Smooth muscle cell of the coronary artery (primary cell): ENCODE measurements at places on chromosomes 3 and 15. TPM values are rescaled to one million over a fixed set of nuclear protein-coding genes. Genes with fewer than 3 reads are reported as not detected.

The CASR gene
- under 0.01 TPM in 1 of 2 replicates, not detected in the other for total RNA-seq

The BRK1 gene
- total RNA-seq, result 125 and 135 TPM in 2 replicates

The GRAMD2A gene
- 0.08 and 1.4 TPM in 2 replicates for total RNA-seq

The ITPKA gene
- total RNA-seq, result 0.60 and 1.3 TPM in 2 replicates

The SEMA3F gene
- total RNA-seq, result 3.7 and 7.4 TPM in 2 replicates
